ENCODE measurements at places on chromosomes 2 and 18.
A peak's percentile ranks its signal among the peaks of the same experiment; 100 is the strongest.

GRCh38 chr2:149331023-149331400 is 625 bp downstream of the LYPD6 start:
- DNase-seq: no peak

DNA sequence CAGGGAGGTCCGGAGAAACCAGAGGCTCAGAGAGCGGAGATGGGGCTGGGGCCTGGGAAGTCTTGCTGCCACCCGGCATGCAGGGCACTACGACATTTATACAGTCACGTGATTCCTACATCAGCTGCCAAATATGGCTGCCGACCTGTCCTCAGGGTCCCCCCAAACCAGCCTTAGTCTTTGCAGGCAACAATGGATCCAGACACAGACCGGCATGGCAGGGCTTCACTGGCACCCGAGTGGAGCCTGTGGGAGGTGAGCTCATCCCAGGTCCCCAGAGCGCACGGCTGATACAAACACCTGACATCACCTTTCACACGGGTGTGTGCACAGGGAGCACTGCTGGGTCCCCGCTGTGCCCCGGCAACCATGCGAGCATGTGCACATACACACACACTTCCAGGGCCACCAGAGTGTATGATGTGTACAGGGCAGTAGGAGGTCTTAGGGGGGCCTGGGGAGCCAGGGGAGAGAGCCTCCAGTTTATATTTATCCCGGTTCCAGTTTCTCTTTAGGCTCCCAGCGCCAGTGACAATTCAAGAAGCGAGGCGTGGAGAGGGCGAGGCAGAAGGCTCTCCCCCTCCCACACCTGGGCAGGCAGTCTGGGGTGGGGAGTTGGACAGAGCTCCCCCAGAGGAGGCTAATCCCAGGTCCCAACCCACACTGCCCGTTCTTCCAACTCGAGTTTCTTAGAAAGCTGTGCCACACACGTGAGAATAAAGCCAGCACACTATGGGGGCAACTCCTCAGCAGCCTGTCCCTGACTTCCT is 2.7 kb downstream of the SEMA4C start:
- no peak for DNase-seq

- peak; percentile 69 for DNase-seq
Observed at GRCh38 chr2:224142397-224143312, 103.6 kb upstream of the SERPINE2 start.

GRCh38 chr18:35512761-35513160 is 15.0 kb upstream of the INO80C start:
- DNase-seq: no peak

- DNase-seq: peak; percentile 48
Observed at GRCh38 chr18:74342416-74343043, 26.9 kb downstream of the C18orf63 start.

DNA sequence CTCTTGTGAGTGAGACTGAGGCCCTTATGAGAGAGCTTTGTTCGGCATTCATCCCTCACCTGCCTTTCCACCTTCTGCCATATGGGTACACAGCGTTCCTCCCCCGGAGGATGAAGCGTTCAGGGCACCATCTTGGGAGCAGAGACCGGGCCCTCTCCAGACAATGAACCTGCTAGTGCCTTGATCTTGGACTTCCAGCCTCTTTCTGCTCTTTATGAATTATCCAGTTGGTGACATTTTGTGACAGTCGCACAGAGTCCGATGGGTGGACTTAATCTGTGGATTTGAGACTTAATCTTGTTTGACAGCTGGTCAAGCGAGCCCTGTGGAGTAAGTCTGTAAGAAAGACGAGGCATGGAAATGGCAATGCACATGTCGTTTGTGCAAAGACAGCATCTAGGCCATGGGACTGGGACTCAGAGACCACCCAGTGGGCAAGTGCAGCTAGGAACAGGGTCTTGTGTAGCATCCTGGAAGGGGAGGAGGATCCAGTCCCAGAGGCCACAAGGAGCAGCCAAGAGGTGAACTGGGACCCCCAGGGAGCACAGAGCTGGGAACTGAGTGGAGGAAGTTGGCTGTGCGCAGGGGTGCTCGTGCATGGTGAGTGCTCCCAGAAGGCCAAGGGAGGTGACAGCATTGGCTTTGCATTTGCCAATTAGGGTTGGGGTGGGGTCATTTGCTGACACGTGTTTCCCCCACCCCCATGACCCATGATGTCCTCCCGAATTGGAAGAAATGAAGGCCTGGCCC is 69.5 kb upstream of the HDAC4 start:
- no peak for DNase-seq

GRCh38 chr2:122955776-122956175 is 1069.3 kb upstream of the CNTNAP5 start:
- no peak for DNase-seq

GRCh38 chr2:138335036-138335435 is 166.5 kb upstream of the SPOPL start:
- DNase-seq: no peak

- DNase-seq: no peak
Observed at GRCh38 chr18:13436576-13436975, 218.0 kb downstream of the LDLRAD4 start.

- peak; percentile 81 for DNase-seq
Observed at GRCh38 chr2:69816923-69817542, 12.4 kb upstream of the GMCL1 start.

DNA sequence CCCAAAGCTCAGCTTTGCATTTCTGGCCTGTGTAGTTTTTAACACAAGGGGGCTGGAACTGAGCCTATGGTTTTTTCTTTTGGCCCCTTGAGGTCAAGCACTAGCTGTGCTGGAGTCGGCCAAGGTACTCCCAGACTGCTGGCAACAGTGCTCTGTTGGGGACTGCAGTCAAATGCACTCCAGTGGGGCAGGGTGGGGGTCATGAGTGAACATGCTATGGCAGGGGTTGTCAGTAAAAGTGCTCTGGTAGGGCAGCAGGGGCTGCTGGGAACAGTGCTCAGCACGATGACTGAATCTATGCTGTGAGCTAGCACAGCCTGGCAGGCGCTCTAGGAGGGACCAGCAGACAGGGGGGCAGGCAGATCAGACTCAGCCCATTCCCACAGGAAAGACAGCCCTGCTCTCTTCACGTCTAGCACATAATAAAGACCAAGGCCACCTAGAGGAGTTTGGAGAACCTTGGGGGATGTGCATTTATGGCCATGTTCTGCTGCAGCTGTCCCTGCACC is 55.0 kb upstream of the CERS6 start:
- DNase-seq: no peak

DNA sequence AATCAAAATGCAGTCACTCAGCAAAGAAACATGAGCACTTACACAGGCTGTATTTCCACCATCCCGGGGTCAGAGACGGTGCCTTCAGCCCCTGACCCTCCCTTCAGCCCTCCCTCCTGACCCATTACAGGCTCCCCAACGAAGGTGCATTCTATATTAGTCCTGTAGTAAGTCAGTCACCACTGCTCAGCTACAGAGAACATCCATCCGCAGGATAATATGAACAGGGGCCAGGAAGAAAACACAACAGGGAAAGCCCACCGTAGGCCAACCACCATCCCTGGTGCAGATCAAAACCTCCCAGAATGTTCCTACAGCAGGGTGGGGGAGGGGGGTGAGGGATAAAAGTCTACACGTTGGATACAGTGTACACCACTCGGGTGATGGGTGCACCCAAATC is 15.1 kb downstream of the PXDN start:
- DNase-seq: no peak

GRCh38 chr18:25109484-25109883 is 242.5 kb downstream of the ZNF521 start:
- DNase-seq: peak; percentile 34

DNA sequence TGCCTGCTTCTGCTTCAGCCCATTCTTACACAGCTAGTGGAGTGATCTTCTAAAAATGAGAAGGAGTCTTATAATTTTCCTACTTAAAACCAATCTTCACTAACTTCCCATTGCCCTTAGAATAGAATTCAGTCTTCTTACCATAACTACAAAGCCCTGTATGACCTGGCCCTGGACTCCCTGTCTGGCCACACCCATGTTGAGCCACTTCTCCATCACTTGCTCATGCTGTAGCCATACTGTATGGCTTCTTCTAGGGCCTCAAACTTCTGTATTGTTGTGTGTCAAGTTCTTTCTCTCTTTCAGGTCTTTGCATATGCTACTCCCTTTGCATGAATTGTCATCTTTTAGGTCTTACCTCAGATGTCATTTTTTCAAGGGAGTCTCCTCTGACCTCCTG is 11.2 kb downstream of the DGUOK start:
- DNase-seq: no peak

DNA sequence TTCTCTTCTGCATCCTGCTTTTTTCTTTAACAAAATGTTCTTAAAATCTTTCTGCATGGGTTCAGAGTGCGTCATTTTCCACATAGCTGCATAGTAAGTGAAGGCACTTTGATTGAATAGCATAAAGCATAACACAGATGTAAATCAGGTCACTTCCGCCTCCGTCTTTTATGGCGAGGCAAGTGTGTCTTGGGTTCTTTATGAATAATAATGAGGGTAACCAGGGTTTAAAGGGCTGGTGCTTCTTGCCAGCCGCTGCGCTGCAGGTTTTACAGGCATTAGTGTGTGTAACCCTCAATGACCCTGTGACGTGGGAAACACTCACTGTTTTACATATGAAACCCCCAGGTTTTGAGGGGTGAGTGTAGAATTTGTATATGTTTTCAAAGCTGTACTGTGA is 164.2 kb downstream of the MYT1L start:
- no peak for DNase-seq

DNA sequence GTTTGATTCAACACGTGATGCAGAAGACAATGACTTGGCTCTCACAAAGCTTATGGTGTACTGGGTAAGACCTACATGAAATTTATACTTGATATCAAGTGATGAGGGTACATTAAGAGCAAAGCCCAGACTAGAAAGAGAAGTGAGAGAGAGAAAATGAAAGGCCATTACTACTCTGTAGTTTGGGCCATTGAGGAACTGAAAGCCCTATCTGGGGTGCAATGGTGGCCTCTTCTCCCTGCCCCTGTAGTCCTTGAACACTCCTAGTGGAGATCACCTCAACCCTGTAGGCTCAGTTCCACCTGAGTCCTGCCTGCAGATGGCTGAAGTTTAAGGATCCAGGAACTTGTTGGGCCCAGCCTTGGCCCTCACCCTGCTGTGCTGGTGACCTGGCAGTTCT is 569.8 kb upstream of the MEX3C start:
- DNase-seq: no peak

DNA sequence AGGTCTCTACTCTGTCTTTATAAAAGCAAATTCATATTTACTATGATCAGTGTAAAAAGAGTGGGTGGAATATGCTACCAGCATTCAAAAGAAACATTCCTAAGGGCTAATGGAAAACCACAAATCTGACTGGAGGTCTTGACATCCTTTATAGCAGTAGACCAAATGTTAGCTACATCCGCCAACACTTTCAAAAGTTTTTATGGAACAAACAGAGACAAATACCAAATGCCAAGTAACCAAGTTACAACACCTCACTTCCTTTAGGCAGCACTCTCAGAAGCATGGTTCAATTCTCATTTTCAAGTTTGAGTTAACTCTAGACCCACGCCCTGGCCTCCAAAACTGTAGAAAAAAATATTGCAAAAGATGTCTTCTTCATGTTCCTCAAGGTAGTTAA is 78.3 kb upstream of the SETBP1 start:
- DNase-seq: peak; percentile 59

- peak; percentile 39 for DNase-seq
Observed at GRCh38 chr2:70779911-70780545, 10.4 kb downstream of the FIGLA start.

DNA sequence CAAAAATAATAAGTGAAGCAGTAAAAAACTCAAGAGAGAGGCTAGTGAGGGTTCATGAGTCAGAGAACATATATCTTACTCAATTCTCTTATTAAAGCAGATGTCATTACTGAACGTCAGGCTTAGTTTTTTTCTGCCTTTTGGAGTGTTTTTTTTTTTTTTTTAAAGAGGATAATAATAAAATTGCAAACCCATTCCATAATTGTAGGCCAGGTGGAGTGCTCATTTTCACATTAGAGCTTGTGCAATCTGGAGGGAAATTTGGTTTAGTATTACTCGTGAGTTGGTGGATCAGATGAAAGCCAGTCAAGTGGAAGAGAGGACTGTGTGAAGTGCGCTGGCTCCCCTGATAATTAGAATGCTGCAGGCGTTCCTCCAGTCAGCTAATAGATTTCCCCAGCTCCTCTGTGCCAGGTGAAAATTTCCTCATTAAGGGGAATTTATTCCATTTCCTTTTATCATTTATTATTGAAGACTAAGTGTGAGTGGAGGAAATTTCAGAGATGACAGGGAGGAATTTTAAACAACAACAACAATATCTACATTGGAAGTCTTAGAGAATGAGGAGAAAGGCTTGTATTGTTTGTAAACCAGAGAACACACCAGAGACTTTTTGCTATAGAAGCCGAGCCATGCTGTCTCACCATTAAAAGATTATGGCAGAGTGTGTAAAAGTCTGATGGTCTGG is 74.6 kb downstream of the CPS1 start:
- no peak for DNase-seq

GRCh38 chr2:120323807-120324399 is 22.0 kb upstream of the INHBB start:
- no peak for DNase-seq

DNA sequence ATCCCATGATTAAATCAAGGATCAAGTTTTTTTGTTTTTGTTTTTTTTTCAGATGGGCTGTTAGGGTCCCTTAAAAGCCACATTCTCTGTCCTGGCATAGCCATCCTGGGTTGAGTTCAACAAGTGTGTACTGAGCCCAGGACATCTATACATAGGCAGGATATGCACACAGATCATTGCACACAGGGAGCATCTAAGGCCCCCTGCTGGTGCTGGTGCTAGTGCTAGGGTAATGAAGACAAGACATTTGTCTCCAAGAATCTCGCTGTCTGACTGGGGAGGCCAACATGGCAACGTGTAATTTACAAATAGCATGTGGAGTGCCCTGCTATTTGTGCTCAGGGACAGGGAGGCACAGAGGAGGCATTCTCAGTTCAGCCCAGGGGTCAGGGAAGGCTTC is 124.5 kb downstream of the VAPA start:
- no peak for DNase-seq

DNA sequence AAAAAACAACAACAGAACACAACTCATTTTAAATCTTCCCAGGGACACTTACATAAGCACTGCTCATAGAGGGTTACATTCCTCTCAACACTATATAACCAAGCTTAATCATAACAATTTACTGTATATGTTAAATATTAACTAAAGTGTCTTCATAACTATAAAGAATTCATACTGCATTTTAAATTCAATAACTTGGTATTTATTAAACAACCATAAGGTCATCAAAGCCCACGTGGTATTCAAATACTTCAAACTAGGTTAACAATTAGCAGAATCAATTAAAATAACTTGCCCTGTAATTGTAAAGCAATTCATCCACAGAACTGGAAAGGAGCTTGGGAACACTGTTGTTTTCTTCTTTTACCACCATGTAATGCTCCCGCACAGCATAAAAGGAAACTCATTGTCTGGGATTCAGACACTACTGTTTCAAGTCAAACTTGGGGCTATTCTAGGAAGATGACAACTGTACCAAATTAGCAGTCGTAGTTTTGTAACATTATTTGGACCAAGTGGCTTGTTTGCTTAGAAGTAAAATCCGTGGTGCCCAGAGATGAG is 10.4 kb downstream of the GAREM1 start:
- DNase-seq: no peak

Data from fibroblast of skin of back (primary cell).